ENCODE measurements at places on chromosomes 7 and 10. TPM values are rescaled to one million over a fixed set of nuclear protein-coding genes. Genes with fewer than 3 reads are reported as not detected.

GRCh38 chr10:78914502-78915189, 154.1 kb upstream of the ZMIZ1 start:
- no peak for DNase-seq

Gene JCAD
- not detected for total RNA-seq

Gene MRLN
- not detected for total RNA-seq

- no peak for DNase-seq
Measured at GRCh38 chr10:121416071-121416470, 182.2 kb downstream of the FGFR2 start.

Gene PSAP
- total RNA-seq: 530 TPM

GRCh38 chr7:98474558-98474957, 73.7 kb upstream of the BAIAP2L1 start:
- no peak for DNase-seq

Gene CLDN12
- 72.8 TPM for total RNA-seq

Data from M059J (cell line).